ENCODE measurements at places on chromosomes 4 and X.

DNA sequence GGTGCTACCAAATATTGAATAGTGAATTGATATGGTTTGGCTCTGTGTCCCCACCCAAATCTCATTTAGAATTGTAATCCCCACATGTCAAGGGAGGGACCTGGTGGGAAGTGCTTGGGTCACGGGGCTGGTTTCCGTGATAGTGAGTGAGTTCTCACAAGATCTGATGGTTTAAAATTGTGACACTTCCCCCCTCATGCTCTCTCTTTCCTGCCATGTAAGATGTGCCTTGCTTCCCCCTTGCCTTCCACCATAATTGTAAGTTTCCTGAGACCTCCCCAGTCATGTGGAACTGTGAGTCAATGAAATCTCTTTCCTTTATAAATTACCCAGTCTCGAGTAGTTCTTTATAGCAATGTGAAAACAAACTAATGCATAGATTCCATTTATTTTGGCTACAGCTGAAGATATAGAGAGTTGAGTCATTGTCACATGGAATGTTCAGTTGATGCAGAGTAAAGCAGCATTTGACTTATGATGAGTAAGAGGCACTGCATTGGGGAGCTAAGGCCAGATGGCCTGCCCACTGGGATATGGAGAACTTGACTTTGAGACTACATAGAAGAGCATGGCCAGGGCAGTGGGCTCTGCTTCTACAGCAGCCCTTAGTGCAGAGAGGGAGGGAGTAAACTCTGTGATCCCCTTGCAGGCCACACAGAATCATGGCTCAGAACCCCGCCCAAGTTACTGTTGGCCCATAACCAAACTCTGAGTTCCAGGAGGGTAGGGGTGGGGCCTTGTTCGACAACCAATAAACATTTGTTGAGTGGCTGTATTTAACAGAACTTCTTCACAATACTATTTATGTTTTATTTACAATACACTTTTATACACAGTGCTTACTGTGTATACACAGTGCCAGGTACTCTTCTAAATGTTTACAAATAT, 34.2 kb downstream of the RAI2 start:
- no peak for DNase-seq

DNA sequence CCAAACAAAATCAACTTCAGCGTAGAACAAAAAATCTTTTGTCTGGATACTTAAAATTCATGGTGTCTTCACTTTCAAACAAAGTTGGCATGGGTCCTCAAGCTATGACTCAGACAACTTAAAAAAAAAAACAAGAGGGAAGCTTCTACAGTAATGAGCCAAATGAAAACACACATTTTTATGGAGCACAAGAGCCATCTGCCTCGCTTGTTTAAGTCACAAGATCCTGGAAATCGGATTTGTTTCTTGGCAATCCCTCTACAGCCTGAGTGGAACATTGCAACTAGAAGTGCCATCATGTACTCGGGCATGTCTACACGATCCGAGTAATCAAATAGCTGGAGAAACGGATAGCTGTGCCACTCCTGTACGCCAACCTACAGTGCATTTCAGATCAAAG, 22.6 kb downstream of the LAMP2 start:
- DNase-seq, result no peak

- DNase-seq, result no peak
Observed at GRCh38 chr4:176422001-176422400, 102.2 kb downstream of the SPCS3 start.

- DNase-seq, result no peak
Observed at GRCh38 chr4:126213996-126214395, 899.2 kb downstream of the FAT4 start.

DNA sequence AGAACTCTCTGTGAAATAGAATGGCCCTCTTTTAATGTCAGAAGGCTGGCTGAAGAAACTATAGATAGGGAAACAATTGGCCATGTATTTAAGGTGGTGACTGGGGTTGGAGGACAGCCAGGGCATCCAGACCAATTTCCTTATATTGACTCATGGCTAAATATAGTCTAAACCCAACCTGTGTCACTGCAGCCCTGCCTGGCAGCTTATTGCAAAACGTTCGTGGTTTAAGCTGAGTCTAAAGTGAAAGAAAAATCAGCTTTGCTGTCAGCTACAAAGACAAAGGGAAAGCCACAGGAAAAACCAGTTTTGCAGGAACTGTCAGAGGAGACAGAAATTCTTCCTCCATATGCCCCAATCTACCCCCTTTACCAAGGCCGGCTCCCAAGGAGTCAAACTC, 902.8 kb upstream of the NDST4 start:
- DNase-seq, result no peak

DNA sequence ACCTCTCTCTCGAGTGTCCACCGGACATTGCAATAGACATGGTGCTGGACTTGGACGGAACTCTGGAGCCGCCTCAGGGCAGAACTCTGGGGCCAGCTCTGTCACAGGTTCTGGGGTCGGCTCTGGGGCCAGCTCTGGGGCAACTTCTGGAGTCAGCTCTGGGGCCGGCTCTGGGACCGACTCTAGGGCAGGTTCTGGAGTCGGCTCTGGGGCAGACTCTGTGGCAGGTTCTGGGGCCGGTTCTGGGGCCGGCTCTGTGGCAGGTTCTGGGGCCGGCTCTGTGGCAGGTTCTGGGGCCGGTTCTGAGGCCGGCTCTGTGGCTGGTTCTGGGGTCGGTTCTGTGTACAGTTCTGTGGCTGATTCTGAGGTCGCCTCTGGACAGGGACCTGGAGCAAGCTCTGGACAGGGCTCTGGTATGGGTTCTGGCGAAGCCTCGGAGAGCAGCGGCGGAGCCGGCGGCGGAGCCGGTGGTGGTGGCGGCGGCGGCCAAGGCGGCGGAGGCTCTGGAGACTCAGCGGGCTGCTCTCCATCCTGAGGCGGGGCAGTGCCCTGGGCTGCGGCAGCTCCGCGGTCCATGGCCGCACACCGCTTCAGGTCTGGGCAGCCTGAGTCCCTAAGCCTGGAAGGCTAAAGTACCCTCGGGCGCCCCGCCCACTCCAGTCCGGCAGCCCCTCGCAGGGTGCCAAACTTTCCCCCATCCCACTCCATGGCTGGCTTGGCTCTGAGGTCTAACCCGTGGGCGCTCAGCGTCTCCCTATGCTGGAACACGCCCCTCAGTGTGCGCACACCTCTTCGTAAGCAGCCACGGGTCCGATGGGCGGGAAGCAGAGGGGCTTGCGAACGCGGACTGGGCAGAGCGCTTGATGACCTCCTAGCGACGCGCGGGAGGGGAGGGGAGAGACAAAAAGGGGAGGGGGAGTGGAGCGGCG, at the start of gene DGKK:
Gene DGKK, minus strand, starts transcription at position 723 of the 929 bp plus-strand sequence. Its CDS starts 147 bp downstream, at position 576.
- no peak for DNase-seq

- DNase-seq, result no peak
Observed at GRCh38 chr4:158810487-158811215, 41.8 kb downstream of the FNIP2 start.

DNA sequence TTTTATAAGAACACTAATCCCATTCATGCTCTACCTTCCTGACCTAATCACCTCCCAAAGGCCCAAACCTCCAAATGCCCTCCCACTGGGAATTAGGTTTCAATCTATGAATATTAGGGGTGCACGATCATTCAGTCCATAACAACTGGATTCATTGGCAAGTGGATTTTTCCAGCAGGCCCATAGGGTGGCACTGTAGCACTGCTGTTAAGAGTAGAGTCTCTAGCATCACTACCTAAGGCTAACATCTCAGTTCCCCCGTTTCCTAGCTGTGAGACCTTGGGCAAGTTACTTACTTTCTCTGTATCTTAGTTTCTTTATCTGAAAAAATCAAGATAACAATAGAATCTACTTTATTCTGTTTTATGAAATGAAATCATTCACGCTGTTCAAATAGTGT, 315.8 kb downstream of the STIM2 start:
- no peak for DNase-seq

- no peak for DNase-seq
Observed at GRCh38 chrX:153861733-153862310, 24.2 kb downstream of the L1CAM start.

Measured in stimulated activated CD8-positive, alpha-beta memory T cell treated with anti-CD3 and anti-CD28 coated beads, Interleukin-4, amount 100 ng/mL, for 4 hours (primary cell).